Right forelimb (tissue), 1 donor: ENCODE measurements at places on chromosomes 3 and 15.
A peak's percentile ranks its signal among the peaks of the same experiment; 100 is the strongest.

DNA sequence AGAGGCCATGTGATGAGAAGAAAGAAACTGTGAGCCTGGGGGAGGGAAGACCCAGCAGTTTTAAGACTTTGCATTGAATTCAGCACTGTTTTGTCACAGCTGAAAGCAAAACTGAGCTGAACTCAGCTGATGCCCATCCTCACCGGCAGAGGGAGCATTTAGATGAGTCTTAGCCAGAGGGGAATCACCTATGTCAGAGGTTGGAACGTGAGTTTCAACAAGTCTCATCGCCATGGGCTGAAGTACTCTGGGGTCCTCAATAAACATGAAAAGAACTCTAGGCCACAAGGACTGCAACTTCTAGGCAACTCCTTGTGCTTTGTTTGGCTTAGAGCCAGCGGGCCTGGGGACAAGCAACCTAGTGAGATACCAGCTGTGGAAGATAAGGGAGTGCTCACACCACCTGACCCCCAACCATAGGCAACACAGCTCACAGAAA, 324.5 kb downstream of the TBL1XR1 start:
- no peak for DNase-seq

- no peak for DNase-seq
These were observed 107.0 kb upstream of the PFN2 start for GRCh38 chr3:150077581-150078247.

- no peak for DNase-seq
These were observed 54.2 kb downstream of the MSL2 start for GRCh38 chr3:136141891-136142290.

GRCh38 chr15:43317566-43318184, 12.7 kb downstream of the LCMT2 start:
- no peak for DNase-seq

DNA sequence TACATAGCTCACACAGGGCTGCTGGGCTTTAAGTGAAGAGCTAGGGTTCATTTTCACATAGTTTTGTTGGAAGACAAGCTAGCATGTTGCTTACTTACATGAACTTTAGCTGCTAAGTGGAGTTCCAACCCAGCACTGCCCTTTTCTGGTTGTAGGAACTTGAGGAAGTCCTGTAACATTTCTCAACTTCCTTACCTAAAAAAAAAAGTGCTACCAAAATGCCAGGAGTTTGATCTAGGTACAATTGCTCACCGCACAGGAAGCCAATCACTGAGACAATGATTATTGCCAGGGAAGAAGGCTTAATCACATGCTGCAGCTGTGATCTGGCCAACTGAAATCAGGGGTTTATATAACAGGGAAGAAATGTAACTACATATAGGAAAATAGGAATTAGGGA, 52.8 kb downstream of the IL12A start:
- DNase-seq: no peak

- DNase-seq: peak; percentile 88
These were observed at the start of gene CLDN1 for GRCh38 chr3:190321789-190322603. TSS of gene CLDN1 (minus strand) at chr3:190322446. CDS start at chr3:190322206, 240 bp downstream.

- no peak for DNase-seq
These were observed 7.3 kb downstream of the RAB27A start for GRCh38 chr15:55282284-55282833.

- DNase-seq: no peak
These were observed 46.0 kb downstream of the KLF13 start for GRCh38 chr15:31372635-31373091.

DNA sequence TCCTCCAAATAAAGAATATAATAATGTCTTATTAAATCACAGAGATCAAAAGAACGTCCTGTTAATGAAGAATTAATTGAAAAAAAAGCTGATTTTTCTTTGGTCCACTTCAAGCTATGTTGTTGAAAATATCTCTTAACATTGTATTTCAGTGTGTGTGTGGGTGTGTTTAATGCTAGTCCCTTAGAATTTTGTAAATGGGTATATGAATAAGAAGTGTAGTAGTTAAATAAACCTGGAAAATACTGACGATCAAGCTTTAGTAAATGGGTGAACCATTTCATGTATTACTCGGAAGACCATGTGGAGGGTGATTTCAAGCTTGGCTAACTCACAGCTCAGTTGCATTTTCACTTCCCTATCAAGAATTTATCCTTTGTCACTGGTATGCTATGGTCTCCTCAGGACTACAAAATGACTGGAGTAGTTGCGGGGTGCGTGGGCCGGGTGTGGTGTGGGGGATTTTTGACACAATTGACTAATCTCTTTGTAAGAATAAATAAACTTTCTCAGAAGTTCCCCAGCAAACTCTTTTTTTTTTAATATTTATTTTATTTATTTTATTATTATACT, 586.4 kb downstream of the GRM7 start:
- no peak for DNase-seq

DNA sequence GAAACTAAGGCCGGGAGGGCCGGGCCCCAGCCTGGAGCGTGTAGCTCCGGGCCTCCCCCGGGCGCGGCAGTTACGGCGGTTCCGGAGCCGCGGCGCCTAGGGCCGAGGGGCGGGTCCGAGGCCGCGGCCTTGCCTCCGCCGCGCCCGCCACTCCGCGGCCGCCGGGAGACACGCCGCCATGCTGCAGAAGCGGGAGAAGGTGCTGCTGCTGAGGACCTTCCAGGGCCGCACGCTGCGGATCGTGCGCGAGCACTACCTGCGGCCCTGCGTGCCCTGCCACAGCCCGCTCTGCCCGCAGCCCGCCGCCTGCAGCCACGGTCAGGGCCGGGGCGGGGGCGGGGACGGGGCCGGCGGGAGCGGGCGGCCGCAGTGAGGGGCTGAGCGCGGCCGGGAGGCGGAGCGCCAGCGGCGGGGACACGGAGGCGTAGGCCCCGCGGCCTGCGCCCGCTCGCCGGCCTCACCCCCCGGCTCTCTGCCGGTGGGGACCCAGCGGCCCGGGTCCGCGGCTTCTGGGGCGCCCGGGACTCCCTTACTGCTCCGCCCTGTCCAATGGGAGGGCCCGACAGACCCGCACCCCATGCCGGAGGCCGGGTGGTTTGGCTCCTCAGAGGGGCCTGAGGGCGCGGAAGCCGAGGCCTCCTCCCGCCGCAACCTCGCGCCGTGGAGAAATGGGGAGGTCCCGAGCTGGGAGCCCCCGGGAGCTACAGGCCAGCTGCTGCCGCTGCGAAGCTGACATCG, at the start of gene DIS3L:
TSS of gene DIS3L (plus strand) at position 150 of the 738 bp plus-strand sequence. CDS start at position 179, 29 bp downstream.
- DNase-seq: peak; percentile 77

GRCh38 chr3:134620476-134621115, 30.2 kb downstream of the KY start:
- no peak for DNase-seq

GRCh38 chr3:156536524-156537316, 18.2 kb downstream of the SSR3 start:
- no peak for DNase-seq

DNA sequence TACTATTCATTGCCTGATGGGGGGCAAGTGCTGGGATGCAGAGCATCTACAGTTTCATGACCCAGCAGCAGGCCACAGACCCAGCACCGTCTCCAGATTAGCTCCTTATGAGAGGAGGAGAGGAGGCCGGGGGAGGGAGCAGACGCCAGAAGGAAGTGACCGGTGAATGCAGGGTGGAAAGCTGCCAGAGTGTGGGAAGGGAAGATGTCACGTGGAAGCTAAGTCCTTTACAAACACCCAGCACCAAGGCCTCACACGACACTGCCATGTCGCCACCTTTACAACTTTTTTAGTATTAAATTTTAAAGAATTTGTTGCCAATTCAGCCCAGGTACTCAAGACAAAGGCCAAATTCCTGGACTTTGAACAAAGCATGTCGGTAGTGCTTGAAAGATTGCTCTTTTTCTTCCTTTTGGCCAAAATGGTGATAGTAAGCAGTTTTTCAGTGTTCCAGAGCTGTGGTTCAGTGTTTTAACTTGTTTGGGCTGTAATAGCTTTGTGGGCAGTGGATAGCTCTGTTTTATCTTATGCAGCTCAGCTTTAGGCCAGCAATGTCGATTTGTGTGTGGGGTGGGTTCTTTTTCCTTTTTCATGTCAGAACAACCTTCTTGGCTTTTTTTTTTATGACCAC, 58.2 kb downstream of the ZBTB38 start:
- peak; percentile 68 for DNase-seq

GRCh38 chr3:196057760-196058331, 24.0 kb downstream of the TFRC start:
- DNase-seq: no peak

DNA sequence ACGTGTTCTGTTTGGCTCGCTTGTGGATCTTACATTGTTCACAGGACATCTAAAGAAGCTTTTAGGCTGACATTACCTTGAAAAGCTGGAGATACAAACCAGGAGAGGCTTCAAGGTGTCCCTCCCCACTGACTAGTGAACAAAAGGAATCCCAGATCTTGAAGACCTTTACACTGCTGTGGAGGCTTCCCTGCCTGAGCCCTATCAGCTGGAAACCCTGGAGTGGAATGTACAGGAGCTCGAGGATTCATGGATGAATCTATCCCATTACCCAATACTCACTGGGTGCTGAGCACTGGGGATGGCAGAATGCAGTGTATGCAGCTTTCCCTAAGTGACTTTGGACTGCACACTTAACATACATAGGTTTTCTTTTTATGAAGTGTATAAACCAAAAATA, 82.3 kb upstream of the MFGE8 start:
- no peak for DNase-seq

DNA sequence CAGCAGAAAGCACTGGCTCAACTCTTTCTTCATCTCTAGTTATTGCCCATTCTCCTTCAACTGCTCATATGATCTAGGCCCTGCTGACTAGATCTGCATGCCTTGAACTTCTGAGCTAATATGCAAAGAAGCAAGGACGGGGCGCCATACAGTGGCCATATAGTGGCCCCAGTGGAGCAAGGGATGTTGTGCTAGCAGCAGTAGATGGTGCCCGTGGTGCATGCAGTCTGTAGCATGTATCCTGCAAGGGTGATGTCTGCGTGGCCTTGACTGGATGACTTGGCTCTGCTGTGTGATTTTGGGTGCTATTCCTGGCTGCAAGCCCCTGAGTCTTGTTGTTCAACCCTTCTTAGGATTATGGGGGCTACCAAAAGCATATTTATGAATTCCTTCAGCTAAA, 12.2 kb upstream of the NMD3 start:
- DNase-seq: no peak

DNA sequence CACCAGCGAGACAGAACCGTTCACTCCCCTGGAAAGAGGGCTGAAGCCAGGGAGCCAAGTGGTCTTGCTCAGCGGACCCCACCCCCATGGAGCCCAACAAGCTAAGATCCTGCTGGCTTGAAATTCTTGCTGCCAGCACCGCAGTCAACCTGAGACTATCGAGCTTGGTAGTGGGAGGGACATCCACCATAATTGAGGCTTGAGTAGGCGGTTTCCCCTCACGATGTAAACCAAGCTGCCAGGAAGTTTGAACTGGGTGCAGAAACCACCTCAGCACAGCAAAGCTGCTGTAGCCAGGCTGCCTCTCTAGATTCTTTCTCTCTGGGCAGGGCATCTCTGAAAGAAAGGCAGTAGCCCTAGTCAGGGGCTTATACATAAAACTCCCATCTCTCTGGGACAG, 151.0 kb downstream of the MBNL1 start:
- no peak for DNase-seq

DNA sequence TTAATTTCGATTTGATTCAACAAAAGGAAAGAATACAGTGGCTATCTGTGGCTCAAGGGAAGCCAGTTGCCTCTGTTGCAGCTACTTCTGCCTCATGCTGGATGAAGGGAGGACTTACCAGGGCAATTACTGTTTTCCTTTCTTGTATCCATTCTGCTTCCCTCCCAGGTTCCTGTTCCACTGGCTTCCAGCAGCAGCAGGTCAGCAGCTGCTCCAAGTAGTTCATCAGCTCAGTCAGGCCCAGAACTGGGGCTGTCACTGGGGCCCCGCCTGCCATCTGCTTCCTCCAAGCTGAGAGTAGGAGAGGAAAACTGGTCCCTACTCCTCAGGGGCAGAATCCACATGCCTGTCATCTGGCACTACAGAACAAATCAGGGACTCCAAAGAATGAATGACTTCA, 48.6 kb upstream of the ULK4 start:
- DNase-seq: peak; percentile 48

GRCh38 chr15:31324806-31325594, 1.6 kb upstream of the KLF13 start:
- DNase-seq: no peak

- DNase-seq: no peak
These were observed 23.5 kb downstream of the OCA2 start for GRCh38 chr15:28075573-28075972.

DNA sequence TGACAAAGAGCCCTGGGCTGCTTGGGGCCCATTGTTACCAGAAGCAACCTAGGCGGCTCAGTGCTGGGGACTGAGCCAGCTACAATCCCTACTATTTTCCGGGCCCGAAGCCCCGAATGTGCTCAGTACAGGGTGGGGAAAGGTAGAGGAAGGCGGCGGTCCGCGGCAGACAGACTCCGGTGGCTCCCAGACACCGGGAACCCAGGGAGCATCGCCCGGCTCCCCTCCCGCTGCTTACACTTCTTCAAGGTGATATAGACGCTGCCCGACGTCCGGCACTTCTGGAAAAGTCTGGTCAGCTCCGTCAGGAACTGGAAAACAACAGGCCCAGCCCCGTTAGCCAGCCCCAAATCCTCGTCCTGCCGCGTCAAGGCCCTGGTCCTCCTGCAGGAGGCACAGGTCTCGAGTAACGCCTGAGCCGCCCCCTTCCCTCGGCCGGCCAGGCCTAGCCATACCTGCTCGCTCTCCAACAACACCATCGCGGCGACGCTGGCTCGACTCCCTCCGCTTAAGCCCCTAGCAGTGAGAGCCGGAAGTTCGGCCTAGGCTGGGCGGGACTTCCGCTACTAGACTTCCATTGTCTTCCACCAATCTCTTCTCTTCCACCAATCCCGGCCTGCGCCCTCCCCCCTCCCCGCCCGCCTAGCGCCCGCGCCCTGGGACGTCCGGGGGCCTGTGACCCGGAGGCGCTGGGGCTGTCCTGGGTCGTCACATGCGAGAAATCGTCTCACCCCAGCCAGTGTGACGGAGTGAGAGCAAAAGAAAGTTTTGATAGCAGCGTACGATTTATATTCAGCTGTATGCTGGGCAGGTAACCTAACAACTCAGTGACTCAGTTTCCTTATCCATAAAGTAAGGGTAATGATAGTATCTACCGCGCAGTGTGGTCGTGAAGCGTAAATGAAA, at the start of gene SRP14:
TSS of gene SRP14 (minus strand) at position 544 of the 906 bp plus-strand sequence. CDS start at position 479, 65 bp downstream.
- DNase-seq: peak; percentile 96

- DNase-seq: no peak
These were observed 226.4 kb downstream of the OPA1 start for GRCh38 chr3:193819117-193820010.

DNA sequence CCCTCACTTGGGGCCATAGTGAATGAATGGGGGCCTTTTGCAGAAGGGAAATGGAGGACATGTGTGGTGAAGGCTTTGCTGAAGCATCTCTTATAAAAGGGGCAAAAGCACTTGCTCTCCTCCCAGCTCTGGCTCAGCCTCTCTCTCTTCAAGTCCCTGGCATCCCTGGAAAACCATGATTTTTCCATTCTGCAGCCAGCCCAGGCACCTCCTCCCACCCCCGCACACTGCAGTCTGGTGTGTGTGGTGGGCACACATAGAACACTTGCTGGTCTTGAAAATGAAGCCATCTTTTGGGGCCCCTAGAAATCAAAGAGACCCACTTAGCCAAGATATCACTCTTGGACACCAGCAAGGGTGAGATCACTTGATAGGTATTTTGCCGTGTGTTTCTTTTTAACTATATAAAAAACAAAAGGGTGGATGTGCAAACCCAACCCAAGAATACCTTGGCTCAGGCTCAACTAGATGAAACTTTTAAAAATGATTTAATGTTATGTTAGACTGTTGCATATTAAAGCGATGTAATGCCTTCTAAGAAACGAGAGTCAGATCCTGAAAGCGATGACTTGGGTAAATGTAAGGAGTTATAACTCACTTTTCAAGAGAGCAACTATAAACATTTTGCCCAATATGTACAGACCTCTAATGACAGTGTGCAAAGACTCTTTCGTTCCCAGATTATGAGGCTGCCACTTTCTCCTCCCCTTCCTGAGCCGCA, 16.4 kb upstream of the ALDH1A3 start:
- peak; percentile 49 for DNase-seq

GRCh38 chr3:64150623-64151207, 74.6 kb downstream of the PRICKLE2 start:
- peak; percentile 81 for DNase-seq
